ENCODE measurements at places on chromosomes 1 and 21. TPM values are rescaled to one million over a fixed set of nuclear protein-coding genes. Genes with fewer than 3 reads are reported as not detected.

DNA sequence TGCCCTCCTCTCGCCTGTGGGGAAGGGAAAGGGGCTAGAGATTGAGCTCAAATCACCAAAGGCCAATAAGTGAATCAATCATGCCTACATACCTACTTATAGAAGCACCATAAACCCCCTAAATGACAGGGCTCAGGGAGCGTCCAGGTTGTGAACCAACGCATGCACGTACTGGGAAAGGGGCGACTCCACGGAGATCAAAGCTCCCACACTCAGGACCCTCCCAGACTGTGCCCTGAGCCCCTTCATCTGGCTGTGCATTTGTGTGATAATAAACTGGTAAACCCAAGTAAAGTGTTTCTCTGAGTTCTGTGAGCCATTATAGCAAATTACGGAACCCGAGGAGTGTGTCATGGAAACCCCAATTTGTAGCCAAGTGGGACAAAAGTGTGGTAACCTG is 23.8 kb upstream of the PRDM15 start:
- no peaks in the 10 kb centered on the region for H3K4me1 ChIP-seq
- no peak for DNase-seq
- no peak overlapping the region for H3K27ac ChIP-seq

DNA sequence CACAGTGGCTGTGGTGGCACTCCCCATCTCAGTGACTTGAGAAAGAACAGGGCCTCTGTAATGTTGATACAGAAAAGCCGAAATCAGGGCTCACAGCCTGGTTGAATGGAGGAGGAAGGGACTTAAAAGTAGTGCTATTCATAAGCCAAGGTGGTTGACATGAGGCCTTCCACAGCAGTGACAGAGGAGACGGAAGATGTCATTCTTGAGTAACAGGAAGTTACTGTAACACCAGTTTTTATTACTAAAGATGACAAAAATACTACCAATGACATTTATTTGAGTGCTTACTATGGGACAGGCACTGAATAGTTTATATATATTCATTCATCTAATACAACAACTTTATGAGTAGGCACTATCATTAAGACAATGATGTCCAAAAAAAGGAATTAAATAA is 52.8 kb upstream of the GNG12 start:
- H3K36me3 ChIP-seq, result no peaks in the 10 kb centered on the region
- H3K27me3 ChIP-seq, result no peaks in the 10 kb centered on the region
- H3K4me3 ChIP-seq, result no peak overlapping the region
- H3K27ac ChIP-seq, result no peak overlapping the region

DNA sequence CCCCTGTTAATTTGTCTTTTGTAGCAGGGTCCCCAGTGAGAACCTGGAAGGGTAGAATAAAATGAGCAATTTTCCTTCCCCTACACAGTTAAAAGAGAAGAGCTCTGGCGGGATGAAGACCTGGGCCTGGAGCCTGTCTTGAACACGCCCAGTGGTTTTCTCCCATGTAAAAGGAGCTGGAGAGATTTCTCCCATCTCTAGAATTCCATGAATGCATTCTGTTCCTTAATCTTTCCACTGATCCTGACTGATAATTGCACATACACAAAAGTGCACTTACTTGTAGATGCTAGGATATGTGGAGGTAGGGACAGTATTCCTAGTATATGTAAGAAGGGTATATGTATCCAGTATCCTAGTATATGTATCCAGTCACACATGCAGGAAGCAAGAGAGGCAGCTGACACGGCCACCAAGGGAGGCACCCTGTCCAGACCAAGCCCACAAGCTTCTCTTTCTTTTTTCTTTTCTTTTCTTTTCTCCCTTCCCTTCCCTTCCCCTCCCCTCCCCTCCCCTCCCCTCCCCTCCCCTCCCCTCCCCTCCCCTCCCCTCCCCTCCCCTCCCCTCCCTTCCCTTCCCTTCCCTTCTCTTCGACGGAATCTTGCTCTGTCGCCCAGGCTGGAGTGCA is 11.9 kb upstream of the PKNOX1 start:
- no peaks in the 10 kb centered on the region for H3K4me1 ChIP-seq
- H3K36me3 ChIP-seq, result no peaks in the 10 kb centered on the region
- no peak for DNase-seq
- H3K27me3 ChIP-seq, result no peaks in the 10 kb centered on the region
- H3K4me3 ChIP-seq, result no peak overlapping the region

- H3K27me3 ChIP-seq, result no peaks in the 10 kb centered on the region
- DNase-seq, result no peak
- H3K27ac ChIP-seq, result no peak overlapping the region
- no peak overlapping the region for H3K4me3 ChIP-seq
- no peaks in the 10 kb centered on the region for H3K4me1 ChIP-seq
Measured at GRCh38 chr1:86832433-86832832, 81.5 kb downstream of the SELENOF start.

- H3K4me3 ChIP-seq, result peak overlapping the region; percentile 85
- H3K36me3 ChIP-seq, result no peaks in the 10 kb centered on the region
- H3K27me3 ChIP-seq, result peaks cover 15% of the 10 kb centered on the region
- H3K27ac ChIP-seq, result peak overlapping the region; percentile 90
Measured at GRCh38 chr1:213989002-213989855, 1.5 kb downstream of the PROX1 start.

GRCh38 chr1:183472488-183473216 is at the start of gene SMG7:
SMG7 (plus strand) TSS chr1:183472499; CDS start chr1:183472621, 122 bp downstream.
- H3K36me3 ChIP-seq, result no peaks in the 10 kb centered on the region
- DNase-seq, result peak; percentile 34
- H3K4me3 ChIP-seq, result peak within 1 kb of the TSS; percentile 99
- no peaks in the 10 kb centered on the region for H3K27me3 ChIP-seq
- H3K27ac ChIP-seq, result peak within 1 kb of the TSS; percentile 98
- peaks cover 37% of the 10 kb centered on the region for H3K4me1 ChIP-seq

DNA sequence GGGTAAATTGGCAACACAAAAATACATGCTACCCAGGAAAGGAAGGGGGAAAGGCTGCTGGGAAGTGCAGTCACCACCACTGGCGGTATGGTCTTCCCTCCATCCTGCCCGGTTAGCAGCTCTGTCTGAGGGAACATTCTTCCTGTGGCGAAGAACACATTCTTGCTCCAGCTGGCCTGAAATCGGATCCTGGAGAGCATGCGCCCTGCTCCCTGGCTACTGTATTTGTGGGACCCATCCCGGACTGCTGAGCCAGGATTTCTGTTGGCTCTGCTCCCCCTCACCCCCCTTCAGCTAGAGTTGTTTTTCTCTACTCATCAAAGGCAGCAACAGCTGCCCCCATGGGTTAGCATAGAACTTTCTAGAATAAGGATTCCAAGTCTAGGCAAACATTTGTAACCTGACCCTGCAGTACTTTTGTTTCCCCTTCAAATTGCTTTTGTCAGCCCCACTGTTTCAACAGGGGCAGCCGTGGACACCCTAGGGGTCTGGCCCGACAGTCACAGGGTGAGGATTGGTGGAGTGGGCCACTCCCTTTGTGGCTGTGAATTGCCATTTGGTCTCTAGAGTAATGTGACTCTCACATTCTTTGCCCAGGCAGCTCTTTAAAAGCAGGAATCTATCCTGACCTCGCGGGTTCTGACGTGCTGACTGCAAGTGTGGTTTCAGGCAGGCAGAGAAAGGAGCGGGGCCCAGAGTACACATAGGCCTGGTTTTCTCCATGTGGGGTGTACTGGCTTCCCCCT is 157.7 kb downstream of the TOMM20 start:
- peaks cover 58% of the 10 kb centered on the region for H3K4me1 ChIP-seq
- peak; percentile 93 for DNase-seq
- H3K27ac ChIP-seq, result peak overlapping the region; percentile 94

DNA sequence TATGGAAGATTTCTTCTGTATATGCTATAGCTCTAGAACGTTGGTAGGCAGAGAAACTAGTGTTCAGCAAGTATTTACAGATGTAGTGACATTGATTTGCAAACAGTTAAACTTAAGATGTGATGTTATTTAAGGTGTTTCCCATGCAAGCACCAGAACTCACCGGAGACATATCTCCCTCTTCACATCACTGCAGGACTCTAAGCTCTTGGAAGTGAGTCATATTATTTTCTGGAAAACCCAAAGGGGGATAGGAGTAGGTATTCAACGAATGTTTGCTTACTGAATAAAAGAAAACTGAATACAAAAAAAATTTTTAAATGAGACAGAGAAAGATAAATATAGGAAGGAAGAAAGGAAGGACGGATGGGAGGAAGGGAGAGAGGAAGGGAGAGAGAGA is 25.0 kb downstream of the RGS4 start:
- no peak overlapping the region for H3K4me3 ChIP-seq
- H3K36me3 ChIP-seq, result no peaks in the 10 kb centered on the region
- no peak for DNase-seq
- no peaks in the 10 kb centered on the region for H3K4me1 ChIP-seq
- H3K27me3 ChIP-seq, result no peaks in the 10 kb centered on the region
- no peak overlapping the region for H3K27ac ChIP-seq

- H3K4me3 ChIP-seq, result no peak overlapping the region
- DNase-seq, result no peak
- H3K27ac ChIP-seq, result peak overlapping the region; percentile 68
- peaks cover 6% of the 10 kb centered on the region for H3K4me1 ChIP-seq
Measured at GRCh38 chr1:155893389-155894142, 17.6 kb downstream of the RIT1 start.

- no peak overlapping the region for H3K27ac ChIP-seq
- H3K36me3 ChIP-seq, result no peaks in the 10 kb centered on the region
- peaks cover 1% of the 10 kb centered on the region for H3K4me1 ChIP-seq
- no peaks in the 10 kb centered on the region for H3K27me3 ChIP-seq
- DNase-seq, result no peak
- H3K4me3 ChIP-seq, result no peak overlapping the region
Measured at GRCh38 chr1:229137271-229137670, 133.6 kb upstream of the RAB4A start.

DNA sequence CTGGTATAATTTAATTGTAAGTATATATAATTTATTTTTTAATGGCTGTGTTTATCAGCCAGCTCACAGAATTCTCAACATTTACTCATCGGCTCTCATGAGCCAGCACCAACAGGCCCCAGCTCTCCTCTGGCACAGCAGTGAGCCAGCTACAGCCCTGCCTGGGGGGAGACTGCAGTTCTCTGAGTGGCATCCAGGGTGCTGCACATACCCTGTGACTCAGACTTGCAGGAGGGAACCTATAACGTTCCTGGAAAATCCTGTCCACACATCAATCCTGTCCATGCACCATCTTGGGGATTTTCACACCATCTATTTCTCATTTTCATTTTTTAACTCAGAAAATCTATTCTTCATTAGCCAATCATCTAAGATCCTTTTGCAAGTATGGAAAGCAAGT is 36.5 kb downstream of the FHAD1 start:
- no peaks in the 10 kb centered on the region for H3K4me1 ChIP-seq
- no peaks in the 10 kb centered on the region for H3K36me3 ChIP-seq
- no peak for DNase-seq
- no peak overlapping the region for H3K4me3 ChIP-seq
- no peak overlapping the region for H3K27ac ChIP-seq

DNA sequence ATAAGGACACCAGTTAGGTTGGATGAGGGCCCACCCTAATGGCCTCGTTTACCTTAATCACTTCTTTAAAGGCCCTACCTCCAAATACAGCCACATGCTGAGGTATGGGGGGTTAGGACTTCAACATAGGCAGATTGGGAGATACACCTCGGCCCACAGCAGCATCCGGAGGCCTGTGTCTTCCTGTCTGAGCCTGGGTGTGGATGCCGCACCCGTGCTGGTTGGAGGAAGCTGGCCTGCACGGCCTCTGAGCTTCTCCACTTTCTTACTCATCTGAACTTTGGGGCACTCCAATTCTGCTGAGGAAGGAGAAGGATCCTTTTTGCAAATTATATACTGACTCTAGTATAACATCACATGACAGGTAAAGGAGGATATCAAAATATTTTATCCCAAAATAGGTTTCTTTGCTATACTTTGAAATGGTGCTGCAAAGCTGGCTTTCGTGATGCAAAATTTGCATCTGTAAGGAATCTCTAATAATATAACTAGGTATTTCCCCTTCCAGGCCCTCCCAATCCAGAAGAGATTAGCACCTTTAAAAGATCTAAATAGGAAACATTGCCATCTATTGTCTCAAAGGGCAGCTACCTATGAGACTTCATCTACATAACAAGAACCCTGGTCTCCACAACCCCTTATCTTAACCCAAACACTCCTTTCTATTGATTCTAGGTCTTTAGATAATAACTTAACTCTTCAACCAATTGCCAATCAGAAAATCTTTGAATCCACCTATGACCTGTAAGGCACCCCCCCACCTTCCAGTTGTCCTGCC is 247.6 kb downstream of the KCNJ6 start:
- H3K4me3 ChIP-seq, result no peak overlapping the region
- no peak overlapping the region for H3K27ac ChIP-seq
- DNase-seq, result no peak
- no peaks in the 10 kb centered on the region for H3K4me1 ChIP-seq
- H3K36me3 ChIP-seq, result no peaks in the 10 kb centered on the region
- no peaks in the 10 kb centered on the region for H3K27me3 ChIP-seq

GRCh38 chr1:154703170-154703569 is 95.2 kb upstream of the ADAR start:
- H3K27me3 ChIP-seq, result no peaks in the 10 kb centered on the region
- peaks cover 8% of the 10 kb centered on the region for H3K4me1 ChIP-seq
- H3K36me3 ChIP-seq, result no peaks in the 10 kb centered on the region
- no peak for DNase-seq
- H3K4me3 ChIP-seq, result no peak overlapping the region
- no peak overlapping the region for H3K27ac ChIP-seq

DNA sequence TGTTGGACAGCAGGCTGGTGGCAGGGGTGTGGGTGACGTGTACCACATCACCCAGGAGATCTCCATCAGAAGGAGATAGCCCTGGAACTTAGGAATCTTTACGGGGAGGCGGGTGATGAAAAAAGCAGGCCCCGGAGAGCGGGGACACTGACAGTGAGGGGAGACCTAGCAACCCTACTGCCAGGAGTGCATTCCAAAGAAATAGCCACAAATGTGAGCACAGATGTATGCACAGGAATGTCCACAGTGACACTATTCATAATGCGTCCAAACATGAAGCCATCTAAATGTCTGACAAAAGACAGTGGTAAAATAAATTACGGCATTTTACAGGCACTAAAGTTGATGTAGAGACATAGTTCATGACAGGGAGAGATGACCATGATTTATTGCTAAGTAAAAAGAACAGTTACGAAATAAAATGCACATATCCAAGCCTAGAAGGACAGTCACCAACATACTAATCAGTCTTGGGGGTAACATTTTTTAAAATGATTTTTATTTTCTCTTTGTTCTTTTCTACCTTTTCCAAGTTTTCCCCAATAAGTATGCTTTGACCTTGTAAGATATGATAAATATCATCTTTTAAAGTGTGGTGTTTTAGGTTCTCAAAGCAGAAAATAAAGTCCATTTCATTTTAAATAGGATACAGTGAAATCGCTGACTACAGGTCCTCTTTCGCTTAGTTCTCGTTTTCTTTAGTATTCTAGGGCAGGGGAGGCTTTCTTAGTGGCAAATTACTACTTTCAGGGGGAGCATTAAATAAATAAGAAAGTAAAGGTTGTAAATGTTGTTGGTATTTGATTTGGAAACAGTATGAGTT is 21.3 kb downstream of the CD247 start:
- H3K27me3 ChIP-seq, result no peaks in the 10 kb centered on the region
- no peak overlapping the region for H3K27ac ChIP-seq
- no peak overlapping the region for H3K4me3 ChIP-seq
- no peaks in the 10 kb centered on the region for H3K4me1 ChIP-seq
- no peaks in the 10 kb centered on the region for H3K36me3 ChIP-seq

- H3K27me3 ChIP-seq, result no peaks in the 10 kb centered on the region
- peaks cover 4% of the 10 kb centered on the region for H3K4me1 ChIP-seq
- DNase-seq, result no peak
- no peak overlapping the region for H3K27ac ChIP-seq
- no peak overlapping the region for H3K4me3 ChIP-seq
Measured at GRCh38 chr1:110308247-110308646, 30.9 kb upstream of the RBM15 start.

- H3K4me3 ChIP-seq, result no peak overlapping the region
- peak overlapping the region; percentile 12 for H3K27ac ChIP-seq
- no peaks in the 10 kb centered on the region for H3K4me1 ChIP-seq
- no peak for DNase-seq
- H3K27me3 ChIP-seq, result no peaks in the 10 kb centered on the region
Measured at GRCh38 chr21:46532080-46532479, 72.8 kb downstream of the S100B start.

Gene SLC44A5
- total RNA-seq, result 0.58 TPM

Gene FCRL1
- total RNA-seq, result not detected

Gene RORC
- 155 TPM for total RNA-seq

Gene RAB7B
- not detected for total RNA-seq

Measured in gastrocnemius medialis (tissue), 4 donors.